Smooth muscle cell of the brain vasculature (primary cell): ENCODE measurements at places on chromosomes 5 and 9.

GRCh38 chr9:136409557-136410455 lies 608 bp downstream of the ENTR1 start:
- DNase-seq: no peak

DNA sequence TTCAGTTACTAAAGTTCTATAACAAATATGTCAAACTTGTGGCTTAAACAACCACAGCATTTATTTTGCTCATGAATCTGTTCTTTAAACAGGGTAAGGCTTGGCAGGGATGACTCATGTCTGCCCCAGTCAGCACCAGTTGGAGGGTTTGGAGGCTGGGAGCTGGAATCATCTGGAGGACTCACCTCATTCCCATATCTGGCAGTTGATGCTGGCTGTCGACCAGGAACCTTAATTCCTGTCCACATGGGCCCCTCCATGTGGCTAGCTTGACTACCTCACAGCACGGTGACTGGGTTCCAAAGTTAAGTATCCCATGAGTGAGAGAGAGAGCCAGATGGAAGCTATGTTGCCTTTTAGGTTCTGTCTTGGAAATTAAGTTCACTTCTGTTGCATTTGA lies 13.8 kb upstream of the CCL28 start:
- peak; percentile 32 for DNase-seq

DNA sequence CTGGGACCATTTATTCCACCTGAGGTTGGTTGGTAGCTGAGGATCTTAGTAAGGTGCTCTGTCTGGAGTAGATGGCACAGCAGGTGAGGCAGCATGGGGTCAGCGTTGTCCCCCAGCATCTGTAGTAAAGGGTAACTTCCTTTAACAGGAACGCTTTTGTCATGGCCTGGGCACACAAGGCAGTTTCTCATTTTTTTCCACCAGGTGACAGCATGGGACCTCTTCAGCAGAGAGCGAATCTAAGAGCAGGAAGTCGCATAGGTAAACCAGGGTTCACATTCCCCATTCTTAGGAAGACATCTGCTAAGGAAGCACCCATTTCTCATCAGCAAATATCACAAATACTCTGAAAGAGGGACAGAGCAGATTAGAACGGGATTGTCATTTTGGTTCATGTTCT lies 56.5 kb downstream of the GPR107 start:
- no peak for DNase-seq

GRCh38 chr5:132260051-132260450 lies 2.6 kb downstream of the PDLIM4 start:
- no peak for DNase-seq

- DNase-seq: no peak
Measured at GRCh38 chr5:163730206-163730756, 224.9 kb downstream of the MAT2B start.

DNA sequence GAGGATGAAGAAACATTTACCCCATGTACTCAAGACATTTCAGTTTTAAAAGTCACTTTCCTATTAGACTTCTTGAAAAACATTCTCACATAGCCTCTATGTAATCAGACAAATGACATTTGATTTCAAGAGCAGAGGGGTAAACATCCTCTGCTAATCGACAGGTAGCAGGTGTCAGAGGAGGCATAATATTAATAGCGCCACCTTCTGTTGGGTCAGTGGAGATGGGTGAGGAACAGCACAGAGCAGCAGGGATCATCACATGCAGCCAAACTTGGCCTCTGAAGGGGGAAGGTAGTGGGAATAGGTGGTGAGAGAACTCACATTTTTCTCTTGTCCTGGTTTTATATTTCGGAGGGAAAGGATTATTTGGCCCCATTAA lies 3.3 kb upstream of the LSM11 start:
- DNase-seq: no peak

GRCh38 chr9:93648836-93649235 lies 72.5 kb downstream of the PHF2 start:
- no peak for DNase-seq

- no peak for DNase-seq
Measured at GRCh38 chr9:136514022-136514714, 31.3 kb upstream of the SEC16A start.

GRCh38 chr9:91004992-91005391 lies 203.4 kb downstream of the SYK start:
- DNase-seq: no peak

DNA sequence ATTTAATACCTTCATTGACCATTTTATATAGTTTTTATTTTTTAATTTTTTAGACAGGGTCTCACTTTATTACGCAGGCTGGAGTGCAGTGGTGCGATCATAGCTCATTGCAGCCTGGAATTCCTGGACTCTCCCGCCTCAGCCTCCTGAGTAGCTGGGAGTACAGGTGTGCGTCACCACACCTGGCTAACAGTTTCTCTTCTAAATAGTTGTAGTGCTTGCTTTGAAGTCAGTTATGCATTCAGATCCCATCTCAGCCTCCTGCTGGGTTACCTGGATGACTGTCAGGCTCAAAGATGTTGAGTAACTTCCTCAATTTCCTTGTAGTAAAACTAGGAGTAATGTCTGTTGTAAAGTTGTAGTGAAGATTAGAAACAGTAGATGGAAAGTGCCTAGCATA lies 21.4 kb downstream of the SNX18 start:
- DNase-seq: no peak

GRCh38 chr5:100864931-100865330 lies 38.2 kb downstream of the ST8SIA4 start:
- DNase-seq: no peak

GRCh38 chr9:7879551-7880245 lies 80.1 kb upstream of the DMAC1 start:
- no peak for DNase-seq

- no peak for DNase-seq
Measured at GRCh38 chr9:114621975-114622609, 11.0 kb downstream of the TMEM268 start.

GRCh38 chr5:121681229-121681855 lies 170.3 kb upstream of the FTMT start:
- DNase-seq: no peak

GRCh38 chr5:16321284-16321683 lies 141.7 kb upstream of the MARCHF11 start:
- DNase-seq: no peak

GRCh38 chr9:129237164-129237611 lies 59.1 kb upstream of the IER5L start:
- no peak for DNase-seq

DNA sequence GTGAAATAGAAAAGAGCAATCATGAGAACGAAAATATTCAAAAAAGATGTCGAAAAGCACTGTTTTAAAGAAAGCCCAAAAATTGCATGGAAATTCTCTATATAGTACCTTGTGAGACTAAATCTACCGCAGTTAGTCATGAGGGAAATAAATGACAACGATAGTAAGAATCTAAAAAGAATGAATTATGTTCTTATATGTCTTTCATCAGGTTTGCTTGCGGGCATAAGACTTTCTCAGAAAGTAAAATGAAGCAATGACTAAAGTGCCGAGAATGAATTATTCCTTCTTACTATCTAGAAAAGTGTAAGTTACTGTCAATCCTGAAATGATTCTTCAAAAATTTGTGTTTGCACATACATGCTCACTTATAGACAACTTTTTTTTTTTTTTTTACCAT lies 26.4 kb downstream of the PTPRD start:
- no peak for DNase-seq

- no peak for DNase-seq
Measured at GRCh38 chr5:73382401-73382740, 66.2 kb downstream of the FOXD1 start.

DNA sequence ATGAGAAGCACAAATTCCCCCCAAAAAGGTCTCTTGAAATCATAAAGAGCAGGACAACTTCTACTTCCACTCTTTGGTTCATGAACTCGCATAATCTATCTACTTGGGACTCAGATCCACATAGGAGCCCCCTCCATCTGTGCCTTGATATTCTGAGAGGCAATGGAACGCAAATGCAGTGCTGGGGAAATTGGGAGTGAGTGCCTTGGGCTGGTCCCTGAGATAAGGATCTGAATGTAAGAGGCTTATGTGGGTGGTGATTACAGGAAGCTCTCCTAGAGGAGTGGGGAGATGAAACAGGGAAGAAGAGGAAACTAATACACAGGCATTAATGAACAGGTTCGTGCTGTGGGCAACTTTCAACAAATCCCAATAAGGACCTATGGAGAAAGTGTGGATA lies 285.6 kb downstream of the RASEF start:
- no peak for DNase-seq
